NCI-H1105 (cell line): ENCODE measurements at places on chromosomes 2 and 18.

- DNase-seq: no peak
Measured at GRCh38 chr2:132593171-132593570, 76.8 kb downstream of the LYPD1 start.

DNA sequence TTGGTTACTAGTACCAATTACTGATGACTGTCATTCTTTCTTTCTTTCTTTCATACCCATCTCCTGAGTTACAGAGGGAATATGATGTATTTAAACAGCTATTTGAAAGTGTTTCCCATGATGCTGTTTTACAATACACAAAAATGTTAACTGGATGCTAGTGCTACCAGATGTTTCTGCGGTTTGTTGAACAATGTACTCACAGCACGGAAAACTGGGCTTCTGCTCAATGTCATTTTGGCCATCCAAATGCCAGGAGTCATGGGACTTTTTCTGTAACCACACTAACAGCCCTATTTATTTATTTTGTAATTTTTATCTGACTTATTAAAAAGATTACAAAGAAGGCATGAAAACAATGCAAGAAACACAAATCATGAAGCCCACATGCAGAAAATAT, 313.8 kb downstream of the RIT2 start:
- DNase-seq: no peak

- no peak for DNase-seq
Measured at GRCh38 chr18:6355789-6356589, 58.7 kb downstream of the L3MBTL4 start.

GRCh38 chr2:114442510-114442909, at the start of gene DPP10:
Gene DPP10, plus strand, starts transcription at chr2:114442641.
- no peak for DNase-seq

DNA sequence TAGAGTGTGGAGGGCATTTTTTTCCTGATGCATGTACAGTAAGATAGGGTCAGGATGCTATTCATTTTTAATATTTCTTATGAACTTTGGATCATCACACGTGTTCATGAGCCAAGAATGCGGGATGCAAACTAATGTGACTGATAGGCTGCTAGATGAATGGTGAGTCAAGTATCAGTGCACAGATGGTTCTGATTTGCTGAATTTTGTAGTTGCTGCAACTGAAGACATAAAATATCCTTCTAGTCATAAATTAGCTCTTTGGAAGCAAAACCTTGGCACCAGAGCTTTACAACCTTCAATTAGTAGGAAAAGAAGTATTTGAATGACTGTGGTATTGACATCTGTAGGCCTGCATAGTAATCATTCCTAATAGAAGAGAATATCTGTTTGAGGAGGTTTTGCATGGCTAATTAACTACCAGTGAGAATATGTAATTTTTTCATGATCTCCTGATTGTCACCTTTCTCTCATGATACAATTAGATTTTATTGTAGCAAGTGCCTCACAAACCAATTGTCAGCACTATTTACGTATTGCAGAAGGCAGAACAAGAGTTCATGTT, 94.0 kb downstream of the VRK2 start:
- DNase-seq: no peak

- DNase-seq: no peak
Measured at GRCh38 chr2:174004905-174005605, 39.9 kb upstream of the SP3 start.

DNA sequence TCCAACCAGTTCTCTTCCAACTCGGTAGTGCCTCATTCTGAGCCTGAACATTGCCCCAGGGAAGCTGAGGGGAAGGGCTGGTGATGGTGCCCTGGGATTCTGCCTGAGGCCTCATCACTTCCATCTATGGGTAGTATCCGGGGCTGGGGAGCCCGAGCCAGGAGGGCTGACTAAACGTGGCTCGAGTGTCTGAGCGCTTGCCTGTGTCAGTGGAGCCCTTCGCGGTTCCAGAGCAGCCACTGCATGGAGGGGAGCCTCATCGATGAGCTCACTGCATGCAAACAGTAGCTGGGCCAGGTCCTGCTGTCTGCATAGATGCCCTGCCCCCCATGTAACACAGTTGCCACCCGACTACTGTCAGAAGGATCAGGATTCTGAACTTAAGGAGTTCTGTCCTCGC, 129.3 kb downstream of the GLI2 start:
- DNase-seq: no peak

- no peak for DNase-seq
Measured at GRCh38 chr18:26267357-26267930, 41.2 kb downstream of the TAF4B start.

DNA sequence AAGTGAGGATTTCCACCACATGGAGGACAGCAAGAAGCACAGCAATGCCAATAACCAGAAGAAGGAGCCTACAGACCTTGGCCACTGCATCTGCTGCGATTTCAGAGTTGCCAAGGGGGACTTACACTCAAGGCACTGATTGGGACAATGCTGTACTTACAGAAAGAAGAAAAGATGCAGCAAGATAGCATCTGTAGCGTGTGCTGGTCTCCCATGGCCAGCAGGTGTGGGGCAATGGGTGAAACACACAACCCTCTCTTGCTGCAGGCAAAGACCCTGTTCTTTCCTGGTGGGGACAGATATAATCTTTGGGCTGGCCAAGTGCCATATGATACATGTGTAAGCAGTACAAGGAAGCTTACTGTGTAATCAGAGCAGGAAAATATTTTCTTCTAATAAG, 85.4 kb upstream of the GPR45 start:
- no peak for DNase-seq

DNA sequence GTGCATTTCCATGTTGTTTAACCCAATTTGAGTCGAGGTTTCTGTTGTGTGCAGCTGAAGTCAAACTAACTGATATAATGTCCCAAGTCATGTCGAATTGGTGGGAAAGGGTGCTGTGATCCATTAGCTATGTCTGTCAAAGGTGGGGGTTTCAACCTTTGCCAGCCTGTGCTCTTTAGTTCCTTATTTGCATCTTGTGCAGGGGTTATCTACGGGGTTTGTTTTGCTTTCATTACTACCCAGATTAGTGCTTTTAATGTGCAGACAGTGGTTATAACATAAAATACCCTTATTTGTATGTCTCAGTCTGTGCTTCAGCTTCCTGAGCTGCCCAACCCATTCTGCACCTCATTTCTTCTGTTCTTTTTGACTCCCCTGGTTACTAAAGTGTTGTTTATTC, 271.9 kb upstream of the CXCR4 start:
- DNase-seq: no peak

DNA sequence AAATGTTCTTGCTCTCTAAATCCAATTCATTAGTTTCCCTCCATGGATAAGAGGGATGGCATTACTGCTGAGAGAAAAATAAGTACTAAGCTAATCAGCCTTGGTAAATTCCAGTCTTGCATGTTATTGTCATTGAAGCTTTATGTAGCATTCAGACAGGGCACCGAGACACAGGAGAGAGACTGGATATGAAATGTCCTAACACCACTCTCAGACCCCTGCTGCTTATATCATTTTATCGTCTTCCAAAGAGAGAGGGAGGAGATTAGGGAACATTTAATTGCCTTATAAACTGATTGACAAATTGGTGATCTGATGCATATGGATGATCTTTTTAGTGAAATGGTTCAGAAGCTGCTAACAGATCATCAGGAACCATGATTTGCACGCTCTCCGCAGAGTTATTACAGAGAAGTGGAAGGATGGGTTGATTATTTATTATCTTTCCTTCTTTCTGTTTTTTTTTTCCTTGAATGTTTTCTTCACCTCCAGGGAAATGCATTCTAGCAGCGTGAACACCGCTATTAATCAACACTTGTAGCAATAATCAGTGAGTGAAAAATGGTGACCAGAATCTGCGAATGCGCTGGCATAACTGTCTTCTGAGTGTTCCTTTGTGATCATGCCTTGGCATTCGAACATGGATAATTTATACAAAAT, 150.7 kb upstream of the NRP2 start:
- no peak for DNase-seq

DNA sequence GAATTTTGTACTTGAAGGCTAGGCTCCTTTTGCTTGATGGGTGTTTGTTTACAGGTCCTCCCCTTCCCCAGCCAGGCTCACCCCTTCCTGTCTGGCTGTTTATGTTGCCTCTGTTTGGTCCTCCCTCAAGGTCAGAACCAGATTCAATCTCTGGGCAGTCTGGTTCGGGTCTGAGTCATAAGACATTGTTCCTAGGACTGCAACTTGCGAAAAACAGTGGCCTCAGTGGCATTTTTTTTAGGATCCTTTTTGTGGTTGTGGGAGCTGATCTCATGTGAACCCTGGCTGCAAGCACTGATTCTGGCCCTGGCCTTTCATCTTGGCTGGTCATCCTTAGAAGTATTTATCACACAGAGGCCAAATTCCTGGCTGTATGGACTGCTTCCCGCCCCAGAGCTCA, 370.4 kb downstream of the CLIP4 start:
- no peak for DNase-seq

DNA sequence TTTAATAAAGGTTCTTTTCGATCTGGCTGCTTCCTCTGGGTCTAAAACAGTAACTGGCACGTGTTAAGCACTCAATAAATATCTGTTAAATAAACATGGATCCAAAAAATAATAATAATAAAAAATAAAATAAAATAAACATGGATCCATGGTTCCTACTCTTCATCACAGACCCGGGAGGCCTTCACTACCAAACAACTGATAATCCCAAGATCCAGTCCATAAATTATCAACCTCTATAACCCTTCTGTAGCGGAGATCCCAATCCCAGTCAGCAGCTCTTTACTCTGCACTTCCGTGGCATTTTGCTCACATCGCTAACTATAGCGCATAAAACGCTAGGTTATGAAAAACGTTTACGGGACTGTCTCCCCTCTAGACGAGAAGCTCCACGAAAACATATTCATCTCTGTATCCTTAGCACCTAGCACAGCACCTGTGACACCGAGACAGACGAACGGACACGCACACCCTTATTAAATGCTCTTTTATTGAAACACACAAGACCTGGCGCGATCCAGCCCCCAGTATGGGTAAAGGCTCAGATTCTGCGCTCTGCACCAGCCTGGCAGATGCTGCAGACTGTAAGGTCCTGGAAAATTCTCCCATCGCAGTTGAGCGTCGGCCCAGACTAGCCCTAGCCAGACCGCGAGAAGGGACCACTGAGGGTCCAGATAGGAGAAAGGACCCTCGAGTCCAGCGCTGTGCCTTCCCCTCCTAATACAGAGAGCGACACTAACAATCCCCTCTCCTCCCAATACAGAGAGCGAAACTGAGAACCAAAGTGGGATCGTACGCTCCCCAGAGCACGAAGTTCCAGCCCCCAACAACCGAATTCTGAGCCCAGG, 770 bp downstream of the NBAS start:
- DNase-seq: peak; percentile 36

- DNase-seq: no peak
Measured at GRCh38 chr2:196431076-196431475, 208.4 kb upstream of the CCDC150 start.

DNA sequence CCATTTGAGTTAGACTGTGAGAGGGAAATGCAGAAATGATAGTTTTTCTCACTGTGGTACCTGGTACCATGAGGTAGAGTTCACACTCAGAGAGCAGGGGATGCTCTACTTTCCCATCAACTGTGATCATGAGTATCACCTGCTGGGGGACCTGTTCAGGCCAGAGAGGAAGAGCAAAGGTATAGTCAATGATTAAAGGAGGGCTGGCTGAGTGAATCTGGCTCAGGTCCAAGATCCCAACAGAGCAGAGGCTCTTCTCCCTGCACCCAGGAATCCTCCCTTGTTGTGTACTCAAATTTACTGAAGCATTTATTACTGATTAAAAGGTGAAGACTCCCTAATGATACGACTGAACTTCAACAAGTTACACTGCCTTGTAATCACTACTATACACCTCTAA, 104.6 kb upstream of the CHRNA1 start:
- peak; percentile 9 for DNase-seq

DNA sequence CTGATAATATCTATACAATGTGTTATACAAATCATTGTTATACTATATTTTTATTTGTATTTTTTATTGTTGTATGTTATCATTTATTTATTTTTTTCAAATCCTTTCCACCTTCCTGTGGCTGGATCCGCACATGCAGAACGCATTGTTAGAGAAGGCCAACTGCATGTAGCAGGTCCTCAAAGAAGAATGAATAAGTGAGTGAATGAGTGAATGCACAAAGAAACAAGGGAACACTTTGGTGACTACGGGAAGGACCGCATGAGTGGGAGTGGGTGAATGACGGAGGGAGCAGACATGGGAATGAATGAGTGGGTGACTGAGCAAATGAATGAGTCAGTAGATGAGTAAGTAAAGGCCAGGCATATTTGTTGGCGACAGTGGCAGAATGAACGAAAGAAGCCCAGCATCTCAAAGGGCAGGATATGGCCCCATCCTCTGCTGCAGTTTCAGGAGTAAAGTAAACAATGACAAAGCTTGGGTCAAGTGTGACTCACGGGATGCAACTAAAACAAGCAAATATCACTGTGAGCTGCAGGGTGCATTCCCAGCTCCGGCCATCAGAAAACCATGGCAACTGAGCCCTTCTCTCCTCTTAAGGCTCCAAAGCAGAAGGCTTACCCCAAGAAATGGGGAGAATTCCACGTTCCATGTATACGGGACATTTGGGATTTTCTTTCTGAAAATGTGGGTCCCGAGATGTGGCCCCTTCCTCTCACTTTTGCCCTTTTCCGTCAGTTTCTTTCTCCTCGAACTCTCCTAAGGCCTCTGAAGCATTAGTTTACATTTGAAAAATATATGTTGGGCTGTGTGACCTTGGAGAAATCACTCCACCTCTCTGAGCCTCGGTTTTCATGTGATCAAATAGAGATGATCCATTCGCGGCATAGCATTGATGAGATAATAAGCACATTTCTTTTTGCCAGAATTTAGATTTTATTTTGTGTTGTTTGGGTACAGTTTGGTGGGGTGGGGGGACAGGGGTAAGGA, 24.5 kb downstream of the KCNF1 start:
- DNase-seq: no peak

DNA sequence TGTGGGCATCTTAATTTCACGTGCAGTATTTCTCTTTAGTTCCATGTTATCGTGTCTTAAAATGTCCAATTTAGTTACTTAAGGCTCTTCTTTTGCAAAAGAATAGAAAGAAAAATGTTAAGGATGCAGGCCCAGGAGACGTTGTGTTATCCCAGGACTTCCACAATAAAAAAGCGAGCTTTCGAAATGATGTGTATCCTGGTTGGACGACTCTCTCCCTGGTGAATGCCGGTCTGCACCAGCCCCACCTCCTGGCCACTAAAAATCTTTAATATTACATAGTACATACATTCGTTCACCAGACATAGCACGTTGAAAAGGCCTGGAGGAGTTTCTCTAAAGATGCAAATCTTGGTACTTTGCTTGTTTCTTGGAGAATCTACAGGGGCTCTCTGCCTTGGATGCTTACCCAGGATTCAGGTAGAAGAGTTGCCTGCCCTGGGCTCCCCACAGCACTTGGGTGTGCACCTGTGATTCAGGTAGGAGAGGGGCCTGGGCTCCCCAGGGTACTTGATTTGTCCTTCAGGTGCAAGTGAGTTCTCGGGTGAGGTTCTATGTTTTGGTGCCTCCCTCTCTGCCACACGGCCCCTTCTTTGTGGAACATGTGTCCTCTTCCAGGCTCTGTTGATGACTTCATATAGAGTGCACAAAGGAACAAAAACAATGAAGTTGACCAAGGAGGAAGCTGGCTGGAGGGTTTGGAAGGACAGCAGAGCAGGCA, 26.6 kb downstream of the TWIST2 start:
- no peak for DNase-seq
